ENCODE measurements at places on chromosomes 16 and 17.

- no peak for DNase-seq
Observed at GRCh38 chr16:76292218-76292617, 15.0 kb downstream of the CNTNAP4 start.

DNA sequence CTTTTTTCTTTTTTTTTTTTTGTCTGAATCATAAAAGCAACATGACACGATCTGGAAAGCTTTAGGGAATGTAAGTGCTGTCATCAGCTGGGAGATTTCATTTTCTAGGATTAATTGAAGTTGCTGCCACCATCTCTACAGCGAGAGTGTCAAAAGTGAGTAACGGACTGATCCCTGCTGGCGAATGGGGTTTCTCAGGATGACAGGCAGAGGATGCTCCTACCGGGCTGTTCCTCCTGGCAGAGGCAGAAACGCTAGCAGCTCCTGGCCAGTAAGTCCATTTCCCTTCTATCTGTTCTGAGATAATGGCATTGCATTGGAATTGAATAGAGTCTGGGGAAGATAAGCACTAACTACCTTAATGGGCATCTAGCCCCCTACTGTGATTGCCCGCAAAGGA, 80.5 kb upstream of the KIFC3 start:
- DNase-seq: no peak

DNA sequence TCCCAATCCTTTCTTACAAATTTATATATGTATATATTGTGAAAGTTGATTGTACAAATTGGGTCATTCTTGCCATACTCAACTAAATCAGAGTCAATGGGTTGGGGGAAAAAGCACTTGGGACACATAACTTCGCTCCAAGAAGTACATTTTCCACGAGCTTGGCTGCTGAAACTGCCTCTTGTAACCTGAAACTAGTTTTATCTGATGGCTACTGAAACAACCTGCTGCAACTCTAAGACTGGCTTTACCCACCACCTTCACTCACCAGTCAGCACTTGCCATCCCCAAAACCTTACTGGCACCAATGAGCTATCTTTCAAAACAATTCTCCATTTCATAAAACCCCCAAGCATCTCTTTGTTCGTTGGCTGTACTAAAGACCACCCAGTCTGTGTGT, 14.5 kb upstream of the MYCBPAP start:
- no peak for DNase-seq

DNA sequence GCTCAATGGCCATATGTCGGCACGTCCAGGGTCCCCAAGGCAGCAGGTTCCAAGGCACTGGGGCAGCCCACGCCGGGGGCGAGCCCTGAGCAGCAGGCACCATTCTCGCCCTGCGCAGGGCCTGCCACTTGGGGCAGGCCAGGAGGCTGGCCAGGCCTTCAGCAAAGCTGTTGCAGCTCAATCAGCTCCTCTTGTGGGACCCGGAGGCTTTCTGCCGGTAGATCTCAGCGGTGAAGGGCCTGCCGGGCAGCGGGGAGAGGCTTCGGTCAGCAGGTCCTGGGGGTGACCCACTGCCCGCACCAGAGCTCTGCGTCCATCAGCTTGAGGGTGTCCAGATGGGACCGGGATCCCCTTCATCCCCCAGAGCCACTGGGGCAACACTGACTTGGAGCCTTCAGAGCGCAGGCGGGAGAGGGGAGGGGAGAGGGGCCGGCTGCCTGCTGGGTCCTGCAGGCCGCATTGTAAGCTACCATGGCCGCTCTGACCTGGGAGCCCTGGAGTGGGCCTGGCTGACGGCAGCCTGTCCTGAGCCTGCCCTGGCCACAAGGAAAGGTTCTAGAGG, 9.5 kb upstream of the RASD1 start:
- no peak for DNase-seq

DNA sequence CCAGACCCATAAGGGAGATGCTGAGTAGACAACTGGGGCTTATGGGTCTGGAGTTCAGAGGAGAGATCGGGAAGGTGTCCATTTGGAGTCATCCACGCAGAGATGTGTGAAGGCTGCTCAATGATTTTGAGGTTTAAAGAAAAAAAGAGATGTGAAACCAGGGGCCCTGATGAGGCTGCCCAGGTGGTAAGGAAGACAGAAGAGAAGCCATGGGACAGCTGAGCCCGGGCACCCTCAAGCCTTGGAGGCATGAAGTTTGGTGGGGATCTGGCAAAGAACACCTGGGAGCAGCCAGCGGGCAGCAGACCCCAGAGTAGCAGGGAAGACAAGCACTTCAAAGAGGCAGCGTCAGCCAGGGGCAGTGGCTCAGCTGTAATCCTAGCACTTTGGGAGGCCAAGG, 20.8 kb upstream of the MYO15B start:
- DNase-seq: no peak

GRCh38 chr16:47664653-47665325, 203.7 kb downstream of the PHKB start:
- no peak for DNase-seq

DNA sequence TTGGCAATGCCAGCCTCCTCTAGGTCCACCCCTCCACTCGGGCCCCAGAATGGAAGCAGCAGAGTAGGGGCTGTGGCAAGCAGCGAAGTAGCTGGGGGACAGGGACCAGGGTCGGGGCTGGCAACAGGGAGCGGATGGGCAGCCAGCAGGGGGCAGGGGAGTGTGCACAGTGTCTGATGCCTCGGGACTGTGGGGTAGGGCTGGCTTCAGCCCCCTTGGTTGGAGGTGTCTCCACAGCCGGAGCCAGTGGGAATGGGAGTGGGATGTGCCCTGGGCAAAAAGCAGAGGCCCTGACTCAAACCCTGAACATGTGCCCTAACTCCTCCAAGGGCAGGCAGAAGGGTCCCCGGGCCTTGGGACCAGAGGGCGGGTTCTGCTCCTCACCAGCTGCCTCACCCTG, 18.5 kb upstream of the ARHGAP27 start:
- DNase-seq: no peak

- no peak for DNase-seq
Observed at GRCh38 chr16:8796469-8797363, 723 bp downstream of the TMEM186 start.

Measured in GM12891 (cell line).